ENCODE measurements at places on chromosomes 4 and X.

DNA sequence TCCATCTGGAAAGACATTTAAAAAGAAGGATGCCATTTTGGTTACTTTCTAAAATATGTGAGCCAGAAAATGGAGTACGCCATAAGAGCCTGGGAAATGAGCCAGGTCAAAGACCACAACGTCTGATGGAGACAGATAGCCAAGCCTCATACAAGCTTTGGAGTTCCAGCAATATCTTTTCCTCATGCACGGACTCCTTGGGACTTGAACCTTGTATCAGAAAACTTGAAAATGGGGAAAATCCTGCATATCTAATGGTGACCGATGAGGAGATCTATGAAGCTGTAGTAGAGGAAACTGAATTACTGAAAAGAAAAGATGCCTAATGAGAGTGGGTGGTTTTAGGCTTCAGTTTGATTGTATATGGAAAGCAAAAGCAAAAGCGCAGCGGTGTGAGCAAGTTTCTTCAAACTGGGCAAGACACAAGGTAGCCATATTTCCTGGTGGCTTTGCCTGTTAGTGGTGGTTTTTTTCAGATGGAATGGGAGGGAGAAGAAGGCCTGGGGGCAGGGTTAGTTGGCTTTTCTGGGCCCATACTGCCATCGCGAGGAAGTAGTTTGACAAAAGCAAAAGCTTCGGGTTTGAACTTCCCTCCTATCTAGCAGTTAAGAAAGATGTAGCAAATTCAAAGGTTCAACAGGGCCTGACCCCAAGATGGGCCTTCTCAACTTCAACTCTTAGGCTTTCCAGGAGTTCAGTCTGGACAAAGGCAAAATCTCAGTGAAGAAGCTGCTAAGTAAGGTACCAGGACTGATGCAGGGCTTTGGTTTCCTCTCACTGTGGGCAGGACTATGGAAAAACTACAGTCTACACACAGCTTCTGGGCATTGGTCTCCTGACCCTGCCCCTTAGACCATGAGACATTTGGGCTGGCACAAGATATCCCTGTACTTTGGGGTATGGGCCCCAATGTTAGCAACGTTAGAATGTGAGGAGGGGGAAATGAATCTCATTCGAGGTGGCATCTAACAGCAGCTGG, 210.0 kb upstream of the STK26 start:
- DNase-seq = no peak

DNA sequence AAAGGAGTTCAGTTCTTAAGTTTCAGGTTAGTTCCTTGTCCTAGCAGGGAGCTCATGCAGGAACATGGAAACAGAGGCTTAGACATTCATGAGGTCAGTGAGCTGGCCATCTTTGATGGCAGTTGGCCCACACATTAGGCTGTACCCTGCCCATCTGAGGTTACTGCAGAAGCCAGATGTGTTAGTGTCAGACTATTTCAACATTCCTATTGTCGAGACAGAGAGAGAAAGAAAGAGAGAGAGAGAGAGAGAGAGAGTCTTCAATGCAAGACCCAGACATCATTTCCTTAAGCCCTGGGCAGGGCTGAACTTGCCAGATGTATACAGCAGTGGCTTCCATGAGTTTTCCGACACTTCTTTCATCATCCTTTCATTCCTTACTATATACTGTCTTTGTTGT, 91.3 kb downstream of the PPP1R2C start:
- no peak for DNase-seq

DNA sequence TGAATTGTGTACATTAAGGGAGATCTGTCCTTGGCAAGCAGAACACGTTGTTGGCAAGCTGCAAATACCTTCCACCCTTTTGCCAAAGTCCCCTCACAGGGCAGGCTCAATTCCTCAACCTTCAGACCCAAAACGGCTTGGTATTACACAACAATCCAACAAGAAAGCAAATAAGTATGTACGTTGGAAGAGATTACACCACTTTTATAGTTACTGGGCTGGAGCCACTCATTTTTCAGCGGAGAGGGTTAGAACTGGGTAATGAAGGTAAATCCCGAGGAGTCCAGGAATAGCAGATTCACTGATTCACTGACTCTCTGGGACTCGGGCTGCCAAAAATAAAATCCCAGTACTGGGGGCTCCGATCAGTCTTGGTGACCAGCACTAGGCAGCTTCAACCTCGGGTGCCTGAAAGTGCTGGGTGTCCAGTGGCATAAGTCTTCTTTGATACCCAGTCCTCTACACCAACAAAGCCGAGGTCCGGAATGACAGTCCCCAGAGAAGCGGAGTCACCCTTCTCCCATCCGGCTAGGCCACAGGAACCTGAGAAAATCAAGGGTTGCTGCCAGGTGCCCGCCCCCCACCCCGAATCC, 587 bp downstream of the TIMM8A start:
- no peak for DNase-seq

DNA sequence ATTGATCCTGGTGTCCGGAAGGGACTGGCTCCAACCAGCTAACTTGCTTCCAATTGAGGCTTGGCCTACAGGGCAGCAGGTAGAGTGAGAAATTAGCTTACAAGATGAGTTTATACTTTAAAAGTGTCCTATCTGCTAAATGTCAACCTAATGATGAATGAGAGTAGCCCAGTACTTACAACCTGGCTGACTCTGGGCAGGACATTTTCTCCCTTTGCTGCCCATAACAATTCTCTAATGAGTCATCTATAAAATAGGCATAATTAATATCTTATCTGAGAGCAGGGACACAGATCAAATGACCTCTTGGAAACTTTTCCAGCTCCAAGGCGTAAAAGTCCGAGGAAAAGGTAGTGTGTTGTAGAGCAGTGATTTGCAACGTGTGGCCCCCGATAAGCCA, 398.4 kb upstream of the BOD1L1 start:
- no peak for DNase-seq

- no peak for DNase-seq
Measured at GRCh38 chrX:68654693-68655092, 7.2 kb downstream of the STARD8 start.

- DNase-seq = no peak
Measured at GRCh38 chrX:136493011-136493410, 4.4 kb upstream of the HTATSF1 start.

- DNase-seq = no peak
Measured at GRCh38 chr4:8148159-8148558, 10.5 kb downstream of the ABLIM2 start.

DNA sequence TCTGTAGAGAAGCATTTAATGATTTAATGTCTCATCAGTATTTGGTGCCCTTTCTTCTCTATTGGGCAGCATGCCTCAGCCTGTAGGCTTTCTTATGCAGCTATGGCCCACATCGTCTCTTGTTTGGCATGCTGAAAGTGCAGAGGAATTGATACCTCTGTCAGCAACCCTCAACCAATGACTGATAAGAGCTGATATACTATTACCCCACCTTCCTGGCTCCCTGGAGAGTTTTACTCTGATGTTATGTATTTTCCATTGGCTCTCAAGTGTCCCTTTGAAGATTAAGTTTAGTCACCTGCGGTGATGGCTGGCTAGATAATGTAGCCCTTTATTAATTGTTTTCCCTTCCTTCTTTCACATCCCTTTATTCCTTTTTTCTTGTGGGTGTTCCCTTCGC, 41.2 kb upstream of the PDHA2 start:
- no peak for DNase-seq

- no peak for DNase-seq
Measured at GRCh38 chr4:17335371-17335770, 176.5 kb downstream of the QDPR start.
